ENCODE measurements at places on chromosomes 1 and 21.

GRCh38 chr1:226940806-226941067 lies 643 bp downstream of the COQ8A start:
- no peak for DNase-seq

GRCh38 chr1:95113684-95114083 lies 3.5 kb upstream of the TLCD4 start:
- no peak for DNase-seq

DNA sequence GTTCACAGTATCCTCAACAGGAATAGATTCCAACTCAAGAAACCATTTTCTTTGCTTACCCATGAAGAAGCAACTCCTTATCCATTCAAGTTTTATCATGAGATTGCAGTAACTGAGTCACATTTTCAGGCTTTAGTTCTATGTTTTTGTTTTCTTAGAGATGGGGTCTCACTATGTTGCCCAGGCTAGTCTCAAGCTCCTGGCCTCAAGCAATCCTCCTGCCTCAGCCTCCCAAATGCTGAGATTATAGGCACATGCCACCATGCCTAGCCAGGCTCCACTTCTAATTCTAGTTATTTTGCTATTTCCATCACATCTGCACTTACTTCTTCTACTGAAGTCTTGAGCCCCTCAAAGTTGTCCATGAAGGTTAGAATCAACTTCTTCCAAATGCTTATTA lies 143.3 kb upstream of the HP1BP3 start:
- DNase-seq, result no peak

GRCh38 chr21:22314963-22315362 lies 1316.8 kb downstream of the NCAM2 start:
- no peak for DNase-seq

DNA sequence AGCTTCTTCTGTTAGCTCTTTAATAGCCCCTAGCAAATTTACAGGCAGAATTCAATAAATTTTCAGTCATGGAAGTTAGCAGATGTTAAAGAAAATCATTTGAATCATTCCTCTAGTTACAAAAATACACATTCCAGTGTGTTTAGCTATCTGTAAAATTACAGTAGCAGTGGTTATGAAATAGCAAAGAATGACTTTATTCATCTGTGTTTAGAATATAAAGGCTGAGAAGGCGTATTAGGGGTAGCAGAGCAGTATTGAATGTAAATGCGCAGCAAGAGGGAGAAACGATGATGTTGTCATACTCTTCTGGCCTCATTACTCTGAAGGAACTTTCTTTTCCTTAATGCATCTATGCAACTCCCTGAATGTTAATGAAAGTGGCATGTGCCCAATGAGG lies 106.2 kb upstream of the CYYR1 start:
- DNase-seq, result no peak

GRCh38 chr1:98704474-98704873 lies 43.0 kb downstream of the SNX7 start:
- peak; percentile 22 for DNase-seq

DNA sequence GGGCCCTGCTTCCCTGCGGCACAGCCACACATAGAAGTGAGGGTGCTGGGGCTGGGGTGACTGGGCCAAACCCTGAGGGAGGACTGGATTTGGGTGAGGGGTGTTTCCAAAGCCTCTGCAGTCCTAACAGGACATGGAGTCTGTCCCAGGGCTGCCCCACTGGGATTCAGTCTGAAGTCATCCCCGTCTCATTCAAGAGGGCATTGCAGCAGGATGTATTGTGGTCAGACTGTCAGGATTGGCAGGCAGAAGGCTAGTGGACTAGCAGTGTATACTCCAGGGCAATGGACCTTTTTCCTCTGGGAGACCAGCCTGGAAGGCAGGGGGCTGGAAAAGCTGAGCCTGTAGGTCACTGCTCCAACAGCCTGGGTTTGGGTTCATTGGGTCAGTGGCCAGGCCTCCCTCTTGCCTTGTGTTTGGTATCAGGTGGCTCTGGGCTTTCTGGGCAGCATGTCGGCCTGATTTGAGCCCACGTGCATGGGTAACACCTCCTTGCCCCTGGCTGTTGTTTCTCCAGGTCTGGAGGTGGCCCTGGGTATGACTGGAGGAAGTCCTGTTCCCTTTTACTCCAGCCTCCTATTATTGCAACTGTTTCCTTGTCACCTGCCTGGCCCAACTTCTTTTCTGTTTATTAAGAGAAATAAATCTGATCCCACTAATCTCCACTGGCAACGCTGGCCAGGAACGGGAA lies 41.0 kb upstream of the SYNC start:
- no peak for DNase-seq

DNA sequence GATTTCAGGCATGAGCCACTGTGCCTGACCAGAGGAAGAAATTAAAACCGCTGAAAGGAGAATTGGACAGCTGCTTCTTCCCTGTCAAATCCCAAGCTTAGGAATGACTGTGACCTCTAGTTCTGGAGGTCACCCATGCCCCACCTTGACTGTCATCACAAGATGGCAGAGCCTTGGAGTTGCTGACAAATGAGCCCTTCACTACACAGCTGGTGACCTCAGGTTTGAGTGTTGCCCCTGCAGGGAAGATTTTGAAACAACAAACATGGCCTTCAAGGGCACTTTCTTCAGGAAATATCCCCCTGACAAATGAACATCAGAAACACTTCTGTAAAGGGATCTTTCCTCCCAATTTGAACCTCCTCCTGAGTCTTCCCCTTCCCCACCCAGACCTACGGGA lies 6.9 kb upstream of the SLC45A3 start:
- DNase-seq, result no peak

DNA sequence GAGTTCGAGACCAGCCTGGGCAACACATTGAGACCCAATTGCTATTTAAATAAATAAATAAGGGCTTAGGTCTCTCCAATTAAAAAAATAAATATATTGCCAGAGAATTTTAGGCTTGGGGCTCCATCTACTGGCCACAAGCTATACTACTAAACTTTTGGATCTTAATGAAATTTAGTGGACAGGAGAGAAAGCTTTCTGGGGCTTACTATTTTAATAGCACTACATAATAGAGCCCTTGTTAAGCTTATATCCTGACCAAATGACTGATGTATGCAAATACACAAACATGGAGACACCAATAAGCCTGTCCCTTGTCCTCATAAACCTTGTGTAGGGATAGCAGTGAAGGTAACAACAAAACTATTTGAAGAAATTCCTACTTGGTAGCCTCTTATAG lies 18.4 kb downstream of the CCT3 start:
- peak; percentile 37 for DNase-seq

DNA sequence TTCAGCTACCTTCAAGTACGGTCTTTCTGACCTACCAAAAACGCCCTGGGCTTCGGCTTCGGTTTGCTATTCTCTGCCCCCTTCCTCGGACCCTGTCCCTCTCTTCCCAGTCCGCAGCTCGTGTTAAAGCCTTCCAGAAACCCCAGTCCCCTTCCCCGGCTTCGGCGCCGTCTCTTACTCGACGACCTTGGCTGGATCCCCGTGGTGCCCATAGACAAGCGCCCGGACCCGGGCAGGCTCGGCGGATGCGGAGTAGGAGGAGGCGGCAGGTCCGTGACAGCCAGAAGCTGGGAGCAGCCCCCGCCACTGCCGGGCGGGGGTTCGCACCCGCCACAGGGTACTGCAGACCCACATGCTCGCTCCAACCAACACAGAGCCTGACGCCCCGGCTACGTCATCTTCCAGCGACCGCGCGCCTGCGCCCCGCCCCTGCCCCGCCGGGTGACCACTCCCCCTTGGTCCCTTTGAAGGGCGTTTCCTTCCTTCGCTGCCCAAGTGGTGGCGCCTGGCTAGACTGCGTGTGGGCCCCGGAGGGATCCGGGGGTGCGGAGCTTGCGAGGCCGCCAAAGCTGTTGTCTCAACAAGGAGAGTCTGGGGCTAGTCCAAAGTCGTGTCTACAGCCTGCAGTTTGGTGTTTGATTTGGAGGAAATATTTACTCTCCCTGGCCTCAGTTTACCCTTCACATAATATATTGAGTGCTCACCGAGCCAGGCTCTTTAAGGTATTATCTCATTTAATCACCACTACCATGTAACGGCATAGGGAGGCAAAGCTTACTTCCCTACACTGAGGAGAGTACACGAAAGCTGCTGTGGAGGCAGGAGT lies at the start of gene MECR:
TSS of gene MECR (minus strand) at position 382 of the 826 bp plus-strand sequence. CDS start at position 354, 28 bp downstream.
- peak; percentile 90 for DNase-seq

GRCh38 chr1:246797597-246797996 lies 73.4 kb downstream of the SCCPDH start:
- DNase-seq, result no peak

GRCh38 chr1:214492401-214493075 lies 58.9 kb downstream of the PTPN14 start:
- no peak for DNase-seq

- DNase-seq, result no peak
These were observed 671.7 kb upstream of the PTBP2 start for GRCh38 chr1:96049759-96050409.

DNA sequence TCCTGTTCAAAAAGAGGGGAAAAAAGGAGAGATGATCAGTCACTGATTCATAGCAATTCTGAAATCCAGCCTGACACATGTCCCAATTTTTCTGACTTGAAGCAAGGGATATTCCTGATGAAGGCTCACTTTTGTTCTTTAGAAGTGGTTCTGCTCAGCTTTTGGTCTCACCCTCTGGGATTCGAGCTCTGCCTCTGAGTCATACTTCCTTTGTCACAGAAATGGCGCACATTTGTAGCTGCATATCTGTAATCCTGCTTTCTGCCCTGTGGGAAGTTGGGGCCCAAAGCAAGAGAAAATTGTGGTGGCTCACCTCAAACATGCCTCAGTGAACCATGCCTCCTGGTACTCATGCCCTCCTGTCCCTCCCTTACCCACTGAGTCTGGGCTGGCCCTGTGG lies 22.3 kb upstream of the FAM78B start:
- no peak for DNase-seq

DNA sequence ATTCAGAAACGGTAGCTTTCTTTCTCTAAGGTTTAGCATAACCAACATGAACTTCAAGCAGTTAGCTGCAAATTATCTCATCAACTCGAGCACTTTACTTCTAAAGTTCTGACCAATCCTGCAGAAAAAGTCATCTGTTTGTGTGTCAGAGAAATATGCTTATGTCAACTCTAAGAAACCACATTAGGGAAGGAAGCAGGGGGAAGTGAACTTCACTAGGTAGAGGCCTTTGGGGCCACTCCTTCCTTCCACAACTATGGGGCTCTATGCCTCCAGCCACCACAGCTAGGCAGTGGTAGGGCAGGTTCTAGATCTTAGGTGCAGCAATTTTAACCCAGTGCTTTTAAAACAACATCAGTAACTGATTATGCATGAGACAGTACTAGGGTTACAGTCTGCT lies 375.9 kb downstream of the DSCAM start:
- no peak for DNase-seq

GRCh38 chr1:31617218-31617915 lies at the start of gene HCRTR1:
HCRTR1 (plus strand) TSS chr1:31617689; CDS start chr1:31619193, 1,504 bp downstream.
- DNase-seq, result no peak

DNA sequence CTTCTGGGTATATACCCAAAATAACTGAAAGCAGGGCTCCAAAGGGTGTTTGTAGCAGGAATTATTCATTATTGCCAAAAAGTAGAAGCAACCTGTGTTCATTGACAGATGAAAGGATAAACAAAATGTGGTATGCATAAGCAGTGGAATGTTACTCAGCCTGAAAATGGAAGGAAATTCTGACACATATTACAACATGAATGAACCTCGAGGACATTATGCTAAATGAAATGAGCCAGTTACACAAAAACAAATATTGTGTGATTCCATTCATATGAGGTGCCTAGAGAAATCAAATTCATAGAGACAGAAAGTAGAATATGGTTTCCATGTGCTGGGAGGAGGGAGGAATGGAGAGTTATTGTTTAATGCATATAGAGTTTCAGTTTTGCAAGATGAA lies 86.3 kb upstream of the ARTN start:
- DNase-seq, result no peak

DNA sequence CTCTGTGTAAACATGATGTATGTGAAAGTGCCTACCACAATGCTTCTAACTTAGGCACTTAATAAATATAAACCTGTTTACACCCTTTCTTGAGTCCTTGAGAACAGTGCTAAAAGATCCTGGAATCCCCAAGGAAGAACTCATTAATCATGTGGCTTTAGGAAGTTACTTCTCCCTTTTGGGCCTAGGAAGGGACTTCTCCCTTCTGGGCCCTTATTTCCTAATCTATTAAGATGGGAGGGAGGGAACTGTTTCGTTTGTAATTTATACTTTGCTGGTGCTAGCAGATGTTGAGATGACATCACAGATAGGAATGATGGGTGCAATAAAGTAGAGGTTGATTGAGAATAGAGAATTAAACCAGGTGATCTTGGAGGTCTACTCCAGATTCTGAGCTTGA lies 1.2 kb downstream of the BTF3L4 start:
- DNase-seq, result no peak

- DNase-seq, result no peak
These were observed 55.3 kb upstream of the TARDBP start for GRCh38 chr1:10957133-10957532.

DNA sequence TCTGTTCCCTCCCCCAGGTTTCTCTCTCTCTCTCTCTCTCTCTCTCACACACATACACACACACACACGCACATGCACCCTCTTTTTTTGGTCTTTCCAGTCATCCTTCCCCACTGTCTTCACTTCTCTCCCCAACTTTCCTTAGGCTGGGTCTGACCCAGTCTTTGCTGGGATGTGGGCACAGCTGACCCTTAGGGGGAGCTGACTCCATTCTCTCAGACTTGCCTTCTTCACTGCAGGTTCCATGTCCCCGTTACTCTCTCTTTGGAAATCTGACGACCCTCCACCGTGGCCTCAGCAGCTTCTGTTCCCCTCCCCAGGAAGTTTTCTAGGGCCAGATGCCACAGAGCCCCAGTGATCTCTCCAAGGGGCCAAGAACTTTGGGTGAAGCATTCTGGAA lies 2.1 kb downstream of the DISP3 start:
- no peak for DNase-seq

DNA sequence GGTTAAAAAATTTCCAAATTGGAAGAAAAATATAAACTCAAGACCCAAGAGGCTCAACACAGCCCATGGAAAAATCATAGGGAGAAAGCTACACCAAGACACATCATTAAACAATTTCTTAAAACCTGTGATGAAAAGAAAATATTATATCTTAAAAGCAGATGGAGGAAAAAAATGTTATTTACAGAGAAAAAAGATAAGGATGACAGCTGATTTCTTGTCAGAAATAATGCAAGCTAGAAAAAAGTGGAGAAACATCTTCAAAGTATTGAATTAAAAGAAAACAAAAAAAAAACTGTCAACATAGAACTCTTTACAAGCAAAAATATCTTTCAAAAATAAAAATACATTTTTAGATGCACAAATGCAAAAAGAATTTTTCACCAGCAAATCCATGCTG lies 930.5 kb downstream of the ADGRL2 start:
- no peak for DNase-seq

GRCh38 chr1:1318131-1318652 lies 6.3 kb downstream of the INTS11 start:
- peak; percentile 23 for DNase-seq

DNA sequence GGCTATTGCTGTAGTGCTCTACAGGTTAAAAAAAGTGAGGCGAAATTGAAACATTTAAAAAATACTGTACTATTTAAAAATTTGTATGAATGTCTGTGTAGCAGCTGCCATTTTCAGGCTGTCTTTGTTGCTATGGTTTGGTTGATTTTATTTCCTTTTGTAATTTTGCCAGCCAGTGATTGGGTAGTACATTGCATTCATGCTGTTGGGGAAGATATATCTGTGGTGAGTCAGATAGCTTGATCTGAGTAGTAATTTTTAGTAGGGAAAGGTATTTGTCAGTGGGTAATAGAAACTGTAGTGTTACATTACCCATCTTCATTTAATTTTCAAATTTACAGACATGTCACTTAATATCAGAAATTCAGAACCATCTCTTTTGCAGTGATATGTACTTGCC lies 15.0 kb downstream of the NFIA start:
- DNase-seq, result no peak
